Stimulated activated CD8-positive, alpha-beta memory T cell treated with anti-CD3 and anti-CD28 coated beads, Interleukin-4, amount 100 ng/mL, for 48 hours (primary cell): ENCODE measurements at places on chromosomes 1 and 21.
A peak's percentile ranks its signal among the peaks of the same experiment; 100 is the strongest.

GRCh38 chr1:195071461-195071860 lies 1536.8 kb downstream of the KCNT2 start:
- no peak for DNase-seq

DNA sequence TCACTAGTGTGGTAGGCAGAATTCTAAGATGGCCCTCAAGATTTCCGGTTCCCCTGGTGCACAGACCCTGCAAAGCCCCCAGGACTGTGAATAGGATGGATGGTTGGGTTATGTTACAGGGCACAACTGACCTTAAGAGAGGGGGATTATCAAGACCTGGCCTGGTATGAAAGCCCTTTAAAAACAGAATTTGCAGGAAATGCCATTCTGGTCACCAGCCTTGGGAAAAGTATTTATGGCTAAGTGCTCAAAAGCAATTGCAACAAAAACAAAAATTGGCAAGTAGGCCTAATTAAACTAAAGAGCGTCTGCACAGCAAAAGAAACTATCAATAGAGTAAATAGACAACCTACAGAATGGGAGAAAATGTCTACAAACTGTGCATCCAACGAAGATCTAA lies 144.7 kb upstream of the EDN2 start:
- no peak for DNase-seq

DNA sequence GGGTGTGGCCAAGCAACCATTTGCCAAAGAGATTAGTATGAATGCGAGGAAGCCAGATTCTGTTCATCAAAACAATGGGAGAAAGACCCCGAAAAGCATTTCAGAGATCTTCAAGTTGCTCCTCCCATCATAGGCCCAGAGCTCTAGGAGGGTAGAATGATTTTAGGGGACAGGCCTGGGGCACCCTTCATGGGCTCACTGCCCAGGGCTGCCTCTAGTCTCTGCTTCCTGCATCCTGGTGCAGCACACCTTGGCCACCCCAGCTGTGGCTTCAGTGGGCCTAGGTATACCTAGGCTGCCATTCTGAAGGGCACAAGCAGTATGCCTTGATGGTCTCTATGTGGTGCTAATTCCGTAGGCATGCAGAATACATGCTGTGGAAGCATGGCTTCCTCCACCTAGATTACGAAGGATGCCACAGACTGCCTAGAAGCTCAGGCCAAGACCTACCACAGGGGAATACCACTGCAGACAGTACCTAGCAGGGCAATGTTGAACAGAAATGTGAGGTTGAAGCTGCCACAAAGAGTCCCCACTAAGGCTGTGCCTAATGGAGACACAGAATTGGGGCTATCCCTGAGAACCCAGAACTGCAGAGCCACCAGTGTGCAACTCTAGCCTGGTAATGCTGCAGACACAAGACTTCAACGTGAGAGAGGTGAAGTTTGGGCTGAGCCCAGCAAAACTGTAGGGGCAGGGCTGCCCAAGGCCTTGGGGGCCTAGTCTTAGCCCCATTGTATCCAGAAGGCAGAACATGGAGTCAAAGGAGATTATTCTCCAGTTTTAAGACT lies 158.8 kb downstream of the CLIC6 start:
- no peak for DNase-seq

DNA sequence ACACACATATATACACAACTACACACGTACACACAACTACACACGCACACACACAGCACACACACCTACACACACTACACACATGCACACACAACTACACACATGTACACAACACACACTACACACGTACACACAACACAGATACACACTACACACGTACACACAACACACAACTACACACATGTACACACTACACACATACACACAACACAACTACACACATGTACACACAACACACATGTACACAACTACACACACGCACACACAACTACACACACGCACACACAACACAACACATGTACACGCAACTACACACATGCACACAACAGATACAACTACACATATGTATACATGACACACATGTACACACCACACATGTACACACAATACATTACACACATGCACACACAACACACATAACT lies 318.1 kb downstream of the CAMTA1 start:
- DNase-seq = no peak

- no peak for DNase-seq
Observed at GRCh38 chr1:222769971-222770620, 33.1 kb downstream of the FAM177B start.

GRCh38 chr1:201648907-201649721 lies 110.2 kb downstream of the NAV1 start:
- DNase-seq = no peak

DNA sequence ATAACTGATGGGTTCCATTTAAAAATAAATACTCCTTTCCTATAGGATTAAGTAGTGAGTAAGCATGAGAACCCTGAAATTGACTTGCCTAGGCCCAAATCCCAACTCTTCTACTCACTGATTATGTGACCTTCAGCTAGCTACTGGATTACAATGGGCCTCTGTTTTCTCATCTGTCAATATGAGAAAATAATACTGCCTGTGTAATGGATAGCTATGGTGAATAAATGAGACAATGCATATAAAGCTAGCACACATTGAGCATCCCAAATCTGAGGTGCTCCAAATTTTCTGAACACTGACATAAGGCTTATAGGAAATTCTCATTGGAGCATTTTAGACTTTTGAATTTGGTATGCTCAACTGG lies 5.3 kb upstream of the LRRC8C start:
- DNase-seq = no peak

DNA sequence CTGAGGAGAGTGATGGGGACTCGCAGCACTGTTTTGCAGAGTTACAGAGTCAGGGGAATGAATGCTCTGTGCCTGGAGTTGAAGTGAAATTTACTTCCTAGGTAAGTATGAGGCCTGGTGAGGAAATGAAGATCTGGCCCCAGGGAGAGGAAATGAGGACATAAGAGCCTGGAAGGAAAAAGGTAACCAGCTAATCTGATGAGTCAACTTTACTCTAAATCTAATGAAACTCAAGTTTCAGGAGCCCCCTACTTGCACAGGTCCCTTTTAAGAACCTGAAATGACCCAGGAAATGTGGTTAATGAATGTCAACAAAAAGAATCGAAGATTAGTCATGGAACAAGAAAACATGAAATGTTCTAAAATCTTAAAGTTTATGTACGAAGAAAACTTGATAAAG lies 599.0 kb downstream of the AGBL4 start:
- no peak for DNase-seq

GRCh38 chr1:55962472-55962871 lies 616.9 kb downstream of the PLPP3 start:
- no peak for DNase-seq

DNA sequence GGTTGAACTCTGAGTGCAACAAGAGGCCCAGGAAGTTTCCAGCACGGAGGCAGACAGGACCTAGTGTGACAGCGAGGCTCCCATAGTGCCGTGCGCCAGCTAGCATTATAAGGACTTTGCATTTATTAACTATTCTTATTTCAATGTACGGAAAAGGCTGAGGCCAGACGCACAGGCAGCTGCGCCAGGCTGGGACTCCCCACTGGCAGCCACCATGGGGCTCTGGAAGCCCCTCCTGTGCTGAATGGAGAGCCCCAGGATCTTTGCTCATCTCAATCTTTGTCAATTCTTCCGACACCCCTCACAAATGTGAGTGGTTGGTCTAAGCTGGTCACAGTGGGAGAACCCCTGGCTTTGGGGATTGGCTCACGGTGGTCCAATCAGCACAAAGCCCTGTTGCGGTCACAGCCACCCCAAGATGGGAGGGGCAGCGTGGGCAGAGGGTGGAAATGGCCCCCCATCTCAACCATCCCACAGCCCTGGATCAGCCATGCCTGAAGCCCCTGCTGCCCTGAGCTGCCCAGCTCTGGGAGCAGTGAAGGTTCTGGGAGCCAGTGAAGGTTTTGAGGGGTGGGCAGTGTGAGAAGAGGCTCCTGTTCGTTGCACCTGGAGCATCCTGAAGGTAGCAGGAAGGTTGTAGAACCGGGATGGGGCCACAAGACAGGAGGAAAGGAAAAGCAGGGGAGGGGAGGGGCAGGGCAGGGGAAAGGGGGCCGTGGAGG lies 59.5 kb upstream of the ADARB1 start:
- no peak for DNase-seq

- DNase-seq = no peak
Observed at GRCh38 chr1:202589190-202589930, 120.9 kb downstream of the SYT2 start.

DNA sequence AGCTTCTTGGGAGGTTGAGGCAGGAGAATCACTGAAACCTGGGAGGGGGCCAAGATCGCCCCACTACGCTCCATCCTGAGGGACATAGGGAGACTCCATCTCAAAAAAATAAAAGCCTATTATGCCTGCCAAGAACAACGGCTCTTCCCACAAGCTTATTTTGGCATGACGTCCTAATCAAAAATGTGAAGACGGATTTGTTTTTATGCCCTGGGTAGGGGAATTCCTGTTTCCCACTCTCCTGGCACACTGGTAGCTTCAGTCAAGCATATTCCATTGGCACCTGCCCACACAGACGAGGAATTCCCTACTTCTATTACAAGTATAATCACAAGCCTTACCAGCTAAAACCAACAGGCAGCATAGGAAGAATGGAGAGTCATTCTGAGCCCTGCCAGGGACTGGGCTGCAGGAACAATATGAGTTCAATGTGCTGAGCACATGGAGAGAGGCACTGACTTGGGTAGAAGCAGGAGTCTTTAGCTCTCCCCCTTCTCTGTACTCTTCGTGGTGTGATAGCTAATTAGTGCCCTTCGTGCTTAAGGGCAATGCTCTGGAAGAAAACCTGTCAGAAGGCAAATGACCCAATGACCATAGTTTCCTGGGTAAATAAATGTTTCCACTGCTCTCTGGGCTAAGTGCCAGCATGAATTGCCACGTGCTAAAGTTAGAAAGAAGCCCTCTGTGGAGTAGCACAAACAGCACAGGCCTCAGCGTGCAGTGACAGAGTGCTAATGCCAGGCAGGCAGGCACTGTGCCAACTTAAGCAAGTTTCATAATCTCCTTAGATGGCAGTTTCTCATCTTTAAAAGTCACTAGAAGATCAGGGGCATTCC lies 16.8 kb downstream of the TNFSF4 start:
- DNase-seq = no peak

GRCh38 chr1:17358557-17358956 lies 13.4 kb upstream of the PADI6 start:
- no peak for DNase-seq

DNA sequence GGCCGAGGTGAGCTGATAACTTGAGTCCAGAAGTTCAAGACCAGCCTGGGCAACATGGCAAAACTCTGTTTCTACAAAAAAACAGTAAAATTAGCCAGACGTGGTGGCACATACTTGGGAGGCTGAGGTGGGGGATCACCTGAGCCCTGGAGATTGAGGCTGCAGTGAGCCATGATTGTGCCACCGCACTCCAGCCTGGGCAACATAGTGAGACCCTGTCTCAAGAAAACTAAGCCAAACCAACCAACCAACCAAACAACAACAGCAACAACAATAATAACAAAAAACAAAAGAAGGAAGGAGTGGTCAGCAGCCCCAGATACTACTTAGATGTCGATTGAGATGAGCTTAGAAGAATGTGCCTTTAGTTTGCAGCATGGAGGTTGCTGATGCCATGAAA lies 47.7 kb downstream of the CENPF start:
- no peak for DNase-seq

DNA sequence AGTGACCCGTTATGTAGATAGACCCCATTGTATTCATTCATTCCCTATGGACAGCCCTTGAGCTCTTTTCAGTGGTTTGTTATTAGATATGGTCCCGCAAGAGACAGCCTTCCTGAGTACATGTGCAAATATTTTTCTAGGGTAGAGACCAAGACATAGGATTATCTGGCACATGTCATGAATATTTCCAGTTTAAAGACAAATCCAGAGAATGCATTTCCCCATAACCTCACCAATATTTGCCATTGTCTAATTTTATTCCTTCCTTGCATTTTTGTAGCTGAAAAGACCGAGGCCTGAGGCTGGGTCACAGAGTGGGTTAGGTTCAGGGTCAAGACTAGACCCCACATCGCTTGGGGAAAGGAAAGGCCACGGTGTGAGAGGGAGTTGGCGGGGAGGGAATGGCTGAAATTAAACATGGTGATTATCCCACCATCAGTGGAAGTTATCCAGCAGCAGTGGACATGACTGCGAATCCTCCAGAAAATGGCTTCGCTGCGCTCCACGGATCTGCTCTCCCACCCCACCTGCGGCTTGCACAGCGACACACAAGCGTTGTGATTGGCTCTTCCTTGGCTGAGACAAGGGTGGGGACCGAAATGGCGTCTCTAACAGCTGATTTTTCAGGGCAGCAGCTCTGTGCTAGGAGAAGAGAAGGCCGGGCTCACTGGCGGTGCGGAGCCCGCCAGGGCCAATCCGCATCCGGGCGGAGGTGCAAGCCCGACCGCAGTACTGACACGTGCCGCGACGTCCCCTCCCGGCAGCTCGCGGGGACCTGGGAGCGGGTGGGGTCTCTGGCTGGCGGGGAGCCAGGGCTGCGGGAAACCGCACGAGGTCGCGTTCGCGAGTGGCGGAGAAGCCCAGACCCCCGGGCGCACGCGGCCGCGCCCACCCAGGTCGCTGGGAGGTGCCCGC lies 16.1 kb upstream of the STMN1 start:
- DNase-seq = peak; percentile 60

DNA sequence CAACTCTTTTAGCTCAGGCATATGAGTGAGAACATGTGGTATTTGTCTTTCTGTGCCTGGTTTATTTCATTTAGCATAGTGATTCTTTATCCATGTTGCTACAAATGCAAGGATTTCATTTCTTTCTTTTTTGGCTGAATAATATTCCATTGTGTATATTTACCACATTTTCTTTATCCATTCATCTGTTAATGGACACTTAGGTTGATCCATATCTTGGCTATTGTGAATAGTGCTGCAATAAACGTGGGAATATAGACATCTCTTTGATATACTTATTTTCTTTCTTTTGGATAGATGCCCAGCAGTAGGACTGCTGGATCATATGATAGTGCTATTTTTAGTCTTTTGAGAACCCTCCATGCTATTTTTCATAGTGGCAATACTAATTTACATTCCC lies 30.8 kb downstream of the ASB17 start:
- no peak for DNase-seq

- DNase-seq = peak; percentile 77
Observed at GRCh38 chr1:145961425-145962156, 2.8 kb downstream of the ANKRD34A start.

- no peak for DNase-seq
Observed at GRCh38 chr1:7594002-7594713, 176.9 kb upstream of the VAMP3 start.

DNA sequence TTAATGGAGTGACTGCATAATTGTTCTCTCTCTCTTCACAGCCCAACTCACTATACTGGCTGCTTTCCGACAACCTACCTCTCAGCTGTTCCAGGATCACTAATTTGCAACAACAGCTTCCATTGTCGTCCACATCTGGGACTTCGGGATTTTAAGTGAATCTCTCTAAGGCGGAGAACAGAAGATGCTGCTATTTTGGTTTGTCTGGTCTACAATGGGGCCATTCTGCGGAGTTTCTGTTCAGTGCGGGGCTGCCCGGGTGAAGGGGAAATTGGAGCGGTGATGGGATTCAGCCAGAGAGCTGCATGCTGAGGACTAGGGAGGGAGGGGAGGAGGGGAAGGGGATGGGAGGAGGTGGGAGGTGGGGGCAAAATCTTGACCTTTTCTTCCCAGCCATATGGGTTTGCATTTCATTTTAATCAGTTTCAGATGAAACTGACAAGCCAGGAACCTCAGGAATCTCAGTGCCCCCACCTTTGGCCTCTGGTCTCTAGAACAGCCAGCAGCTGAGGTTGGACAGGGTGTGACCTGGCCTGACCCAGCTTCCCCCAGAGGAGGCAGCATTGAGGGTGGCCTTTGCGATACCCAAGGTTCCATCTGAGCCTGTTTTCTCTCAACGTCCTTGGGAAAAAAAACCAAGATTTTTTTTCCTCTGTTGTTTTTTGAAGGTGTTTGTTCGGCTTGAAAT lies 6.9 kb upstream of the SRP9 start:
- no peak for DNase-seq

GRCh38 chr1:181784039-181784683 lies 277.4 kb downstream of the ZNF648 start:
- no peak for DNase-seq
